ENCODE measurements at places on chromosomes 3 and 15.

- DNase-seq = no peak
These were observed 38.4 kb upstream of the BCHE start for GRCh38 chr3:165875644-165876043.

DNA sequence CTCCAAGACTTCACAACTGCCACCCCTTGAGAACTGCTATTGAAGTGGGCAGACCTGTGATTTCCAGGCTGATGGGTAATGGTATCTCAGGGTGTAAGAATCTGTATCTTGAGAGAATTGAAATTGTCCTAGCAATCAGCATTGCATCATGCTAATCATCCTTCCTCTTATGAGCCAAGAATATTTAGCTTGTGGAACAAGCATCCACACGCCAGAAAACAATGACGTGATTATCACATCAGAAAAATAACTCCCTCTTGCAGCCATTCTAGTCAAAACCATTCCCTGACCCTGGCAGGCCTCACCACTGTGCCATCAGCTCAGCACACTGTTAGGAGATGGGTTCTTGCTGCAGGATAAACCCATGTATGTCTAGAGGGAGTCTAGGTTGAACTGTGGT lies 6.7 kb downstream of the BCL2L10 start:
- no peak for DNase-seq

- no peak for DNase-seq
These were observed 136.4 kb upstream of the GOLGA6L4 start for GRCh38 chr15:84099181-84099580.

GRCh38 chr3:124053871-124054270 lies 61.9 kb upstream of the ROPN1 start:
- no peak for DNase-seq

DNA sequence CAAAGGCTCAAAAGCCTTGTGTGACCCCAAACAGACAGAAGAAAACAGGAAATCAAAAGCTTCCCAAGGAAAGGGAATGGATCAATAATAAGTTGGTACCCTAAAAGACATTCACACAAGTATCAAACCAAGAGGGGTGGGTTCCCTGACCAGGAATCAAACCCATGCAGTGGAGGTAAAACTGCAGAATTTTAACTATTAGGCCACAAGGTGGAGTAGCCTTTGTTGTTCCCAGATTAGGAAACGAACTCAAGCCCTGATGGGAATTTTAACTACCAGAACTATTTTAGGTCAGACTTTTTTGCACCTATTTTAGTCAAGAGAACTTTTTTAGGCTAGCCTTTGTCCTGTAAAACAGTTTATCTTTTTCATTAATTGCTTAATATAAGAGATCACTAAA lies 31.4 kb downstream of the SETMAR start:
- DNase-seq = no peak

DNA sequence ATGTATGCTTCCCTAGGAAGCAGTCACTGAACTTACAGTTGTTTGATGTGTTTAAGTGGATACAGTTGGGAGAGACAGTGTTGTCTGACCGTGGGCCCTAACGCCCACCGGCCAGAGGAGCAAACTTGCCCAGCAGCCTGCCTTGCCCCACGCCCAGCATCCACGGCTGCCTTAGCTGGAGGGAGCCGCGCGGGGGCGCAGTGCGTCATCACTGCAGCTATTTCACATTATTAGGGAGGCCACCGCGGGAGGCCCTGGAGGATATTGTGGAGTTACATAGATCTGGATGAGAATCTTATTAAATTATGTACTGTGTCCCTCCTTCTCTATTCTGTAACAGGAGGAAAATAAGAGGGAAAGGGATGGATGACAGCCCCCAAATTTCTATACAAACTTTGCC lies 267.2 kb downstream of the GABRG3 start:
- no peak for DNase-seq

DNA sequence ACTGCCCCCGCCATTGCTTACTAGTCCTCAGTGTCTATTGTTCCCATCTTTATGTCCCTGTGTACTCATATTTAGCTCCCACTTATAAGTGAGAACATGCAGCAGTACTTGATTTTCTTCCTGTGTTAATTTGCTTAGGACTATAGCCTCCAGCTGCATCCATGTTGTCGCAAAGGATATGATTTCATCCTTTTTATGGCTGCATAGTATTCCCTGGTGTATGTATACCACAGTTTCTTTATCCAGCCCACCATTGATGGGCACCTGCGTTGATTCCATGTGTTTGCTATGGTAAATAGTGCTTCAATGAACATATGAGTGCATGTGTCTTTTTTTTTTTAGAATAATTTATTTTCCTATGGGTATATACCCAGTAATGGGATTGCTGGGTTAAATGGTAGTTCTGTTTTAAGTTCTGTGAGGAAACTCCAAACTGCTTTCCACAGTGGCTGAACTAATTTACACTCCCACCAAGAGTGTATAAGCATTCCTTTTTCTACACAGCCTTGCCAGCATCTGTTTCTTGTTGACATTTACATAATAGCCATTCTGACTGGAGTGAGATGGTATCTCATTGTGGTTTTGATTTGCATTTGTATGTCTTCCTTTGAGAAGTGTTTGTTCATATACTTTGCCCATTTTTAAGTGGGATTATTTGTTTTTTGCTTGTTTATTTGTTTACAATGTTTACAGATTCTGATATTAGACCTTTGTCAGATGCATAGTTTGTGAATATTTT lies 53.7 kb downstream of the GALK2 start:
- DNase-seq = no peak

- no peak for DNase-seq
These were observed 24.9 kb downstream of the LARS2 start for GRCh38 chr3:45413172-45413765.

GRCh38 chr15:82548700-82549099 lies 8.4 kb upstream of the RPS17 start:
- DNase-seq = no peak
